ENCODE measurements at places on chromosomes 3 and 15.

DNA sequence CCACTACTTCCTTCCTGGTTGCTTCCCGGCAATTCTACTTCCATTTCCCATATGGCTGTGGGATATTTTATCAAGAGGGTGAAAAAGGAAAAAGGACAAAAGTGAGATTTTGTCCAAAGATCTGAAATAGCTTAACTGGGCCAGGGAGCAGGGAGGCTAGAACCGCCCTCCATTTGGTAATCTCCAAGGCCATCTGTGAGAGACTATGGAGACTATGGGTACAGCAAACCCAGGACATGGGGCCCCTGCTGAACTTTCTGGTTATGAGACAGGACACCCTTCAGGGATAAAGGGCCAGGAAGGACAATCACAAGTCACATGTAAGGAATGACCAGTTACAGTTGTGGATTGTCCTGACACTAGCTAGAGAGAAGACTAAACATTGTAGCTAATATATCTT is 24.3 kb downstream of the ZSCAN2 start:
- no peak for DNase-seq

DNA sequence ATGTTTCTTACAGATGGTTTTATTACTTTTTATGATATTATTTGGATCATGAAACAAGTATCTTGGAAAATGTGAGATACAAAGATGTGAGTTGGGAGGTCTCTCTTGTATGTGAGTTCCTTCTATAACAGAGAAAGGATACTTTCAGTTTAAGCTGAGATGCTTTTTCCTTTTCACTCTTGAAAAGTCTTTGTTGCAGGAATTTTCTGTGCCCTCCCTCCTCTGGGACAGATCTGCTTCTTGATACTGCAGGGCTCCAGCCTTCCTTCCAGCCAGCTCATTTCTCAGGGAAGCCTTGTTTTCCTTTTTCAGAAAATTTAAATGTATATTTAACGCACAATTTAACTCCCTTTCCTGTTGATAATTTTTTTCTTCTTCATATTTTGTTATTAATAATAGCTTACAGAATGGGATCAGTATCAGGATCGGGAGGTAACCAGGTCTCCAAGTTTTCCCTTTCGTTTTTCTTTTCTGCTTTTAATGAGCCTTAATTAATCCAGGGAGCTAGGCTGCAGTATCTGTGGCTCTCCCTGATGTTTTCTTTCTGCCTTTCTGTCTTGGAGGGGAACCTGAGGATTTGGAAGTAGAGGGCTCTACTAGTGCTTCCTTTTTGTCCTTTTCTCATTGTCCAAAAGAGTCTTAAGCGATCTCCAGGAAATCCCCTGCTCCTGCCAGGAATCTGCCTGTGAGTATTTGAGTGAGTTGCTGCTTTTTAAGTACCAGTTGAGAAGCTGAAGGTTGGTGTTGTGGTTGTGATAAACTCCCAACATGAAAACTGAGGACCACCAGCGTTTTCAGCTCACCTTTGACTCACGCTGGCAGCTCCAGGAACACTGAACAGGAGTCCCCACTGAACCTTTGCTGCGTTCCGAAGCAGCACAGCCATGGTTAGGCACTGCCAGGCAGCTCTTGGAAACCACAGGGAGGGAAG is 105.7 kb downstream of the IGF1R start:
- no peak for DNase-seq

DNA sequence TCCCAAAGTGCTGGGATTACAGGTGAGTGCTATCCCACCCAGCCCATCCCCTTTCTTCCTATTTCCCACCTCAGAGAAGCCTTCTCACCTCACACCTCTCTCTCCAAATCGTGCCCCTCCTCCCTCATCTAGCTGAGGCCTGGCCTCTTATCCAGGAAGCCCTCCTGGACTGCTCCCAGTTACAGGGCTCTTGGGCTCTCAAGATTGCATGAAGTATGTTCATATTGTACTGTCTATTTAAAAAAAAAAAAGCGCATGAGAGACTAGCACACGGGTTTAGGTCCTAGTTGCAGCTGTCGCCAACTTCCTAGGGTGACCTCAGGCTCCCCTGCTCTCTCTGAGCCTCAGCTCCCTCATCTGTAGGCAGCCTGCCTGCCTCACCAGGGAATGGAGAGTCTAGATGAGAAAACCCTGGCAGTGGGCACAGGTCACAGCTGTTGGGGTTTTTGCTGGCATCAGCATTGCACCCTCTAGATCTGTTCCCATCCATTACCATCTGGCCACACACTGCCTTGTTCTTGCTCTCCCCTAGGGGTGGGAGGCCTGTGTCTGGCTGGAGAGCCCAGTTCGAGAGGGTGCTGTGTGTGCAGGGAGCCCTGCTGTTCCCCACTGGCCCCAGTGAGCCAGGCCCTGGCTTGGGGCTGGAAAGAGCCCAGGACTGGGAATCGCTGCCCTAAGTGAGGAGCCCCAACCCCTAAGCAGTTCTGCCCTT is 24.2 kb upstream of the C15orf39 start:
- no peak for DNase-seq

GRCh38 chr3:9878700-9879099 is 1.4 kb downstream of the CIDEC start:
- DNase-seq: no peak

GRCh38 chr3:141411251-141411771 is 43.0 kb downstream of the ZBTB38 start:
- DNase-seq: no peak

DNA sequence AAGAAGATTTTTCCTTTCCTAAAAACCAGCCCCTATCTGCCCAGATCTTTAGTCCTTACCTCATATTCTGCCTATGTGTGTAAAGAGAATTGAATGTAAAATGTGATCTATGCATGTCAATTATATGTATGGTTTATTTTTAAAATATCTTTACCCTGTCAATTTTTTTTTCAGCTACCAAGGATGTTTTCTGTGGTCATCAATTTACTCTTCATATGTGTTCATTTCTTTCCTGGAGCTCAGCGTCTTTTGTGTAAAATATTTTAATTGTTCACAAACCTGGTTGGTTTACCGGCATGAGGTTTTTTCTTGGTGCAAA is 1.7 kb upstream of the NR2F2 start:
- DNase-seq: no peak

DNA sequence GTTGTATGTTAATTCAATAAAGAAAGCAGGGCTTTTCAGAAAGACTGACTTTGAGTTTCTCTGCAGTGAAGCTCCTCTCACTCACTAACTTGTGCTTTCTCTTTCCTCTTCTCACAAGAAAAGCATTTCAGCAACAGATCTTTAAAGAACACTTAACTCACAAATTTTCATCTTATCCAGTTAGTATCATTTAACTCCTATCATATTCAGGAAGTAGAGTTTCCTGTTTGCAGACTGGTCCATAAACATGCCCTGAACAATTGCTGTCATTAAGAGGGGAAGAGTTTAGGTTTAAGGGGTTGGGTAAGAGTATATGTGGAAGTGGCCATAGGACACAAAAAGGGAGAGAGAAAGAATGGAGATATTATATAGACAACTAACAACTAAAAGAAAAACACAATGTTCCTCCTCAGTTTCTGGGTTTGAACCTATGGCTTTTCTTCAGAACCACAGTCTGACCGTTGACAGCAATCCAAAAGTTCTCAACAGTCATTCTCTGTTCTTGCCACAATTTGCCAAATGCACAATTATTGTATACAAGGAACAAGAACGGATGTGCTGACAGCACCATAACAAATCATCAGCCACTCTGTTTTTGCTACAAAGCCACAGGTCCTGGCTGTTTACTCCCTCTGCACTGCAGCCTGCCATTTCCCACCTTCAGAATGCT is 63.9 kb downstream of the CHAC1 start:
- no peak for DNase-seq

- DNase-seq: no peak
Observed at GRCh38 chr15:43151688-43152087, 18.3 kb downstream of the TMEM62 start.

- DNase-seq: no peak
Observed at GRCh38 chr3:152664766-152665165, 170.2 kb upstream of the P2RY1 start.

- no peak for DNase-seq
Observed at GRCh38 chr3:107112356-107112755, 264.9 kb upstream of the CCDC54 start.
